ENCODE measurements at places on chromosomes 11 and 22. TPM values are rescaled to one million over a fixed set of nuclear protein-coding genes. Genes with fewer than 3 reads are reported as not detected.
A peak's percentile ranks its signal among the peaks of the same experiment; 100 is the strongest.

Gene SHANK3
- total RNA-seq = not detected

GRCh38 chr11:124101737-124102136, 13.5 kb upstream of the VWA5A start:
- H3K27me3 ChIP-seq = peaks cover 5% of the 10 kb centered on the region
- no peak overlapping the region for H3K27ac ChIP-seq
- DNase-seq = no peak

- H3K4me3 ChIP-seq = no peak overlapping the region
- no peak for DNase-seq
- H3K27ac ChIP-seq = no peak overlapping the region
- no peaks in the 10 kb centered on the region for H3K4me1 ChIP-seq
Observed at GRCh38 chr11:488062-488461, 19.0 kb downstream of the RNH1 start.

Gene OR51B2
- not detected for total RNA-seq

Gene IGLL1
- total RNA-seq = not detected

DNA sequence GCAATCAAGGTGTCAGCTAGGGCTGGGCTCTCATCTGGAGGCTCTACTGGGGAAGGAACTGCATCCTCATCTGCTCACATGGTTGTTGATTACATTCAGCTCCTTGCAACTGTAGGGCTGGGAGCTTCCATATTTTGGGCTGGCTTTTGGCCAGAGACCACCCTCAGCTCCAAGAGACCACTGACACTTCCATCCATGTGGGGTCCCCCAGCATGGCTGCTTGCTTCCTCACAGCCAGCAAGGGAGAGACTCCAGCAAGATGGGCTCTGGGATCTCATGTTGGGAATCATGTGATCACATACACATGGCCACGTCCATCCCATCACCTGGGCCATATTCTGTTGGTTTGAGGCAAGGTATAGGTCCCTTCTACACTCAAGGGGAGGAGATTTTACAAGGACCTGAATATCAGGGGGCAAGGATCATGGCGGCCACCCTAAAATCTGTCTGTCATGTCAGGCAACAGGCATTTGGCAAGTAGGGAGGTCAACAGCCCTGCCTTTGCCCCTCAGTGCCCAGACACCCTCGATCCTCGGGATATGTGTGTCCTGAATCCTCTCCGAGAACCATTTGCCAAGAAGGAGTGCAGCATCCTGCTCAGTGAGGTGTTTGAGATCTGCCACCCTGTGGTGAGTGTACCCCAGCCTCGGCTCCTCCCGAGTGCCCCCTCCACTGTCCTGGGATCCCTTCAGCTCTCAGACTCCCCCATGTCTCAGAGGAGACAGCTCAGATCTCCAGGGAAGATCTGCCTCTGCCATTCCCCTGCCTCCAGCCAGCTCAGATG, 48.7 kb downstream of the OTOG start:
- H3K4me3 ChIP-seq = no peak overlapping the region
- no peaks in the 10 kb centered on the region for H3K36me3 ChIP-seq
- H3K27me3 ChIP-seq = no peaks in the 10 kb centered on the region
- no peak for DNase-seq
- H3K27ac ChIP-seq = no peak overlapping the region

Gene ANKK1
- 2.7 TPM for total RNA-seq

GRCh38 chr22:50270666-50271394, 650 bp upstream of the MAPK11 start:
- H3K27me3 ChIP-seq = no peaks in the 10 kb centered on the region
- H3K27ac ChIP-seq = peak overlapping the region; percentile 33
- H3K4me3 ChIP-seq = peak overlapping the region; percentile 64
- H3K36me3 ChIP-seq = no peaks in the 10 kb centered on the region
- peaks cover 30% of the 10 kb centered on the region for H3K4me1 ChIP-seq

DNA sequence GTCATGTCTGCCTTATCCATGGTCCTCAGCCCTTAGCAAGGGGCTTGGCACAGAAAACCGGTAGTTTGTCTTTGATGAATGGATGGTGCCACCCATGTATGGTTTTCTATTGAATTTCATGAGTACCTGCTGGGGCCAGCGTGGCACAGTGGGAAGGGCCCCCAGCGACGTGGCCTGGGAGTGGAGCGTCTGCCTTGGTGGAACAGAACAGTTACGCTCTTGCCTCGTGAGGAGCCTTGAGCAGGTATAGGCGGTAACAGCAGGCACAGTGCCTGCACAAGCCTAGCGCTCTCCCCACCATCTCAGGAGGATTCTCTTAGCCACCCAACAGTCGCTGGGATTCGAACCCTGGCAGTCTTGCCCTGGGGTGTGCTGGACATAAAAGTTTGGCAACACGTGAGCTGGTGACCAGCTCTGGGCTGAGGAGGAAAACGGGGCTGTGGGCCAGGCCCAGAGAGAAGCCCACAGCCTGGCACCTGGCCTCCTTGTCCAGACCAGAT, 3.0 kb upstream of the SSH3 start:
- H3K36me3 ChIP-seq = peaks cover 34% of the 10 kb centered on the region
- H3K27ac ChIP-seq = no peak overlapping the region
- no peak for DNase-seq
- H3K4me3 ChIP-seq = no peak overlapping the region
- H3K4me1 ChIP-seq = peaks cover 24% of the 10 kb centered on the region

DNA sequence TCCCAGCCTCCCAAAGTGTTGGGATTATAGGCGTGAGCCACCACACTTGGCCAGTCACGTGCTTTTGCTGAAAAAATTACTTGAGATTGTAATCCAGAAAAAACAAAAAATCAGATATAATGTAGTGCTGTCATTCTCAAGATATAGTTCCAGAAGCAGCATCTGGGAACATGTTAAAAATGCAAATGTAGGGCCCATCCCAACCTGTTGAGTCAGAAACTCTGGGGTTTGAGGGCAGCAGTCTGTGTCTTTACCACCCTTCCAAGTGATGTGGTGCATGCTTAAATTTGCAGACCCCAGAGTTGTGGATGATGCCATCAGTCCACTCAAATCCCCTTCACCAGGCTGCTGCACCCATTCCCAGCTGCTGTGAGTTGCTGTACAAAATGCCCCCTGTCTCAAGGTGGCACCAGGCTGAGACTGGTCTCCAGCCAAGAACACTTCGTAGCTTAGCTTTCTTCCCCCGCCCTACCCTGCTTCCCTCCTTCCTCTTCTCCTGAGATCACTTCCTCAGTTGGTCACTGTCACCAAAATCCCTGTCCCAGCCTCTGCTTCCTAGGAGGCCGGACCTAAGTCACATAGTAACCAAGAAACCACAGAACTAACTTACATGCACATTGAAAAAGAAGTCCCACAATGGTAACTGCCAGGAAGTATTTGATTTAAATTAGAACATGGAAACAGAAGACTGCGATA, 18.2 kb upstream of the ARRB1 start:
- no peak overlapping the region for H3K27ac ChIP-seq
- no peak overlapping the region for H3K4me3 ChIP-seq
- no peaks in the 10 kb centered on the region for H3K27me3 ChIP-seq
- H3K4me1 ChIP-seq = no peaks in the 10 kb centered on the region

DNA sequence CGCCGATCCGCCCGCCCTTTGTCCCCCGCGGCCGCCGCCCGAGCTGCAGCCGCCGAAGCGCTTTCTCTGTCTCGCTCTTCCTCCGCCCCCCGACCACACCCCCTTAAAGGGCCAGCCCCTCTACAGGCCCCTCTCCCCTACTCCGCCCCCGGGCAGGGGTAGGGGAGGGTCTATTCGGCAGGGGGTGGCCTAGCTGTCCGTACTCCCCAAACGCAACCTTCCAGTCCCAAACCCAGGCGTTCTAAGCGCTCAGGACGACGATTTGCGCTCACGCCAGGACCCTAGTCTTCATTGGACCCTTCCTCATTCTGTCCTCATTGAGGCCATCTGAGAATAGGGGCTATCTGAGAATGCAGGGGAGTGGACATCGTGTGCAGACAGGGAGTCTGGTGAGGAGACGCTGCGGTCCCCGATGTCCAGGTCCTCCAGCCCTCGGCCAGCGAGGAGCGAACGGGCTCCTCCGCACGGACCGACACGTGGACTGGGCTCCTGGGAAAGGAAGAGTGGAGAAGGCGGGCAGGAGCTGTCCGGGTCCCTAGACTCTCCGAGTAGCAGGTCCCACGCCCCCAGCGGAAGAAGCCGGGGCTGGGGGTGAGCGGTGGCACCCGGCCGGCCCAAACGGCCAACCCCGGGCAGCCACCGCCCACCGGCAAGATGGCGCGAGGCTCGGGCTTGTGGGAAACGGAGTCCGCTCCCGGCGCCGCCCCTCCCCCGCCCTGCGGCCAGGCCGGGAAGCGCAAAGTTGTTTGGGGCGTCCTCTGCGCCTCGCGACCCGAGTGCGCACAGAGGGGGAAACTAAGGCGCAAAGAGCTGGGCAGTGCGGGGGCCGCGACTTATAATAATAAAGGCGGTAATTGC, at the start of gene PPP1R14B:
Gene PPP1R14B, minus strand, starts transcription at position 73 of the 858 bp plus-strand sequence. CDS start 270 bp downstream, outside the sequence.
- H3K36me3 ChIP-seq = no peaks in the 10 kb centered on the region
- peak within 1 kb of the TSS; percentile 63 for H3K27ac ChIP-seq
- peak within 1 kb of the TSS; percentile 95 for H3K4me3 ChIP-seq
- peak; percentile 74 for DNase-seq
- no peaks in the 10 kb centered on the region for H3K27me3 ChIP-seq

DNA sequence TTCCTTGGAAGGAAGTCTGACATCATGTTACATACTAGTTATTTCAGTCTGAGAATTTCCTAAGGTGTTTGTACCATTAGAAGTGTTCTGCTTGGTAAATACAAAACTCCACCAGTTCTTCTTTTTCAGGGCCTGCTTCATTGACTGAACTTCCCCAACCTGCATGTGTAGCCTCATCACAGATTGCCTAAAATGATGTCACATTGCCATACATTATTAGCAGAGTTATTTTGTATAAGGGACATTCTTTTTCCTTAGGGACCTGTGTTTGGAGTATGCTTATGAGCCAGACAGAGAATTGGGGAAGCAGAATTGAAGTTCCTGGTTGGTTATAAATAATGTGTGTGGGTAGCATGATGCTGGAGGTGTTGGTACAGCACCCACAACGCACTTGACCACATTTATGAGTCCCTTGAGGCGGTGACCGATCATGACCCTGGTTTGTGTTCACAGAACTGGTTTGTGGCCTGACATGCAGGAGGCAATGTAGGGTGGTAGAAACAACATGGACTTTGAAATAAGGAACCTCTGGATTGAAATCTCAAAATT, 16.4 kb upstream of the MMP7 start:
- H3K4me1 ChIP-seq = no peaks in the 10 kb centered on the region
- H3K27me3 ChIP-seq = no peaks in the 10 kb centered on the region
- no peak for DNase-seq
- no peak overlapping the region for H3K4me3 ChIP-seq
- no peaks in the 10 kb centered on the region for H3K36me3 ChIP-seq

Gene C11orf52
- total RNA-seq = not detected

- H3K4me3 ChIP-seq = no peak overlapping the region
Observed at GRCh38 chr22:38309614-38310517, 7.4 kb downstream of the CSNK1E start.

Gene HBD
- not detected for total RNA-seq

Gene SPI1
- 5.0 TPM for total RNA-seq

- peaks cover 22% of the 10 kb centered on the region for H3K4me1 ChIP-seq
- no peaks in the 10 kb centered on the region for H3K36me3 ChIP-seq
- peaks cover 33% of the 10 kb centered on the region for H3K27me3 ChIP-seq
- H3K27ac ChIP-seq = no peak overlapping the region
- H3K4me3 ChIP-seq = no peak overlapping the region
Observed at GRCh38 chr11:125167292-125167953, 2.9 kb downstream of the PKNOX2 start.

Gene OR52I1
- not detected for total RNA-seq

DNA sequence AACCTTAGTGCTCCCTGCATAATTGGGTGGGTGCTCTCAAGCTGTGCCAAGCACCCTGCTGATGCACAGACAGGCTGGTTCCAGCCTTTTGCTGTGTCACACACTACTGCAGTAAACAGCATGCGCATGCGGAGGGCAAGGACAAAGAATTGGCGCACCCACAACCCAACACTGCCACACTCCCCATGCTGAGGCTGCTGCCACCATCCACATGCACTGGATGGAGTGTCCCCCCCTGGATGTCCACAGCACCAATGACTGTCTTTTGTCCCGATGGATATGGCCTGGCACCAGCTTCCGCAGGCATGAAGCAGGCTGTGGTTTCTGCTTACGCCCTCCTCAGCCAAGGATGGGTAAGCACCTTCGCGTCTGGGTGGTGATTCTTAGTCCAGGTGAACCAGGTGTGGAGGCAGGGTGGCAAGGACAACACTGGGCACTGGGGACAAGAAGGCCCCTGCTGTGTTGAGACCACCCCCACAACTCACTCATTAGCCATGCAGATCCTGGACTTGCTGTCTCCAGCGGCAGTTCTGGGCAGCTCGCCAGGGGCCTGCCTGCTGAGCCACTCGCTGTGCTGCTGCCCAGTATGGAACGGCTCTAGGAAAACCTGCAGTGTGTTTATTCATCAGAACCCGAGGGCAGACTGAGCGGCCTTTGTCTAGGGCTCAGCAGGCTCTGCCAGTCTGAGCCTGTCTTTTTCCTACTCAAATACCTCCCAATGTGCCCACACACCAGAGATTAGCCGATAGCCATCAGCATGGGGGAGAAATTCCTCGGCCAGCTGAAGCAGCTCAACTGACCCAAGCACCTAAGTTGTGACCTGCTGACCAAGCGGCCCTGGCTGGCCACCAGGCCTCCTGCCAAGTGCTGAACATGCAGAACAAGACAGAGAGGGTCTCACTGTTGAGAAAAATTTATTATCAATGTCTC, 8.2 kb upstream of the NAP1L4 start:
- peaks cover 50% of the 10 kb centered on the region for H3K36me3 ChIP-seq
- no peak overlapping the region for H3K27ac ChIP-seq
- no peaks in the 10 kb centered on the region for H3K27me3 ChIP-seq

DNA sequence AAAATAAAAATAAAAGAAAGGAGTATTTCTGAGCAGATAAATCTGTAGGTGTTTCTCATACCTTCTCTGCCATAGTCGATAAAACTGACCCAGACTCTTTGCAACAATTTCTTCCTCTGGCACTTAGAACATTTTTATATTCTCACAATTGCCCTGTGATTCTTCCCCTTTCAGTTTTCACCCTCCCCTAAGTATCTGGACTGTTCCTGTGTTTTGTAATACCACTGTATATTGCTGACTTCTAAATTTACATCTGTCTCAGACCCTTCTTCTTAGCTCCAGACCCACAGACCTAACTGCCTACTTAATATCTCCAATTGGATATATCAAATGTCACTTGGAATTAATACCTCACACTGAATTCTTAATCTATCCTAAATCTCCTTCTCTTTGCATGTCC, 133.4 kb upstream of the DDI1 start:
- no peaks in the 10 kb centered on the region for H3K36me3 ChIP-seq
- no peaks in the 10 kb centered on the region for H3K27me3 ChIP-seq
- H3K4me3 ChIP-seq = no peak overlapping the region
- no peak overlapping the region for H3K27ac ChIP-seq
- no peaks in the 10 kb centered on the region for H3K4me1 ChIP-seq
- DNase-seq = no peak
